ENCODE measurements at places on chromosomes 2 and 18.

- no peak for DNase-seq
Measured at GRCh38 chr18:56168049-56168781, 470.2 kb downstream of the TXNL1 start.

DNA sequence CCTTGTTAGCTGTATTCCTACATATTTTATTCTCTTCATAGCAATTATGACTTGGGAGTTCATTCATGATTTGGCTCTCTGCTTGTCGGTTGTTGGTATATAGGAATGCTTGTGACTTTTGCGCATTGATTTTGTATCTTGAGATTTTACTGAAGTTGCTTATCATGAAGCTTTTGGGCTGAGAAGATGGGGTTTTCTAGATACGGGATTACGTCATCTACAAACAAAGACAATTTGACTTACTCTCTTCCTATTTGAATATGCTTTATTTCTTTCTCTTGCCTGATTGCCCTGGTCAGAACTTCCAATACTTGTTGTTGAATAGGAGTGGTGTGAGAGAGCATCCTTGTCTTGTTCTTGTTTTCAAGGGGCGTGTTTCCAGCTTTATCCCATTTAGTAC is 569.8 kb upstream of the NRXN1 start:
- DNase-seq: no peak

DNA sequence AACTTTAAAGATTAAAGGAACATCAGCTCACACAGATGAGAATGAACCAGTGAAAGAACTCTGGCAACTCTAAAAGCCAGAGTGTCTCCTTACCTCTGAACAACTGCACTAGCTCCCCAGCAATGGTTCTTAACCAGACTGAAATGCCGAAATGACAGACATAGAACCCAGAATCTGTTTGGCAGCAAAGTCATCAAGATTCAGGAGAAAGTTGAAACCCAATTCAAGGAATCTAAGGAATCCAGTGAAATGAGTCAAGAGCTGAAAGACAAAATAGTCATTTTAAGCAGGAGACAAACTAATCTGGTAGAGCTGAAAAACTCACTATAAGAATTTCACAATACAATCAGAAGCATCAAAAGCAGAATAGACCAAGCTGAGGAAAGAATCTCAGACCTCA is 72.0 kb downstream of the STRADB start:
- no peak for DNase-seq

DNA sequence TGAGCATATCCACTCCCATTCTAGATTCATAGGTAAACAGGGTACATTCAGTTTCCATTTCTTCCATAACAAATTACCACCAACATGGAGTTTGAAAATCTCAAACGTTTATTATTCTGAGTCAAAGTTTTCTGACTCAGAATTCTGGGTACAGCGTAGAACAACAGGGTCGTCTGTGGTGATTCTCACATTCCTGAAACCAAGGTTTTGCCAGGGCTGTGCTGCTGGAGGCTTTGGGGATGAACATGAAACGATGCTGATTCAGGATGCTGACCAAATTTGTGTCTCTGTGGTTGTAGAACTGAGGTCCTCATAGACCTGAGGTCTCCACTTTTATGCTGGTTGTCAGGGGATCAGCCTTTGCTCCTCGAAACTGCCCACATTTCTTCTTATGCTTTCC is 255.7 kb downstream of the DSEL start:
- DNase-seq: no peak

DNA sequence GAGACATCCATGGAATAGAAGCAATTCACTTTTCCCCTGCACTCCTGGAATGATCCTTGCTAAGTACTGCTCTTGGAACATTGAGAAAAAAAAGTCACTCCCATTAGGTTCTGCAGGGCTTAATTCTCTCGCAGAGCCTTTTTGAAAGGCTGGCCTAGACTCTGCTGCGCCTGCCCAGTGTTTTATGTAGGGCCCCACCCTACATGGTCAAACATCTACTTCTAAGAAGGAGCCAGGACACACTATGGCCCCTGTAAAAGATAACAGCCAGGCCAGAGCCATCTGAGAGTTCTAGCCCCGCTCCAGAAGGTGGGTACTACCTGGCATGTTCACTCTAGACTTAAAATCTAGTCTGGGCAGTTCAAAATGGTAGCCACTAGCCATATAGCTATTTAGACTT is 30.6 kb upstream of the NPAS2 start:
- DNase-seq: no peak

DNA sequence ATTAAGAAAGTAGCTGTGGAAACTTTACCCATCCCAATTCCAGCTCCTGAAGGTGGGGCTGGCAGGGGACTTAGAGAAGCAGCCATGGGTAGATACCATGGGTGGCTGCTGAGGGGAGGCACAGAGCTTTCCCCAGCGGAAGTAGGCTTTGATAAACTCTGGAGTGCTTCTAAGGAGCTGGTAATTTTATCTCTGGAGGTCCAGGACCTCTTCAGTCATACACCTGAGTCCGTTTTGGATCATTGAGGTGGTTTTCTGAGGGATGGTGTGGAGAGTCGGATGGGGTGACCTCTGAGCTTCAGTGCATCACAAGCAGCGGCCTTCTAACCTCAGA is 36.7 kb upstream of the BMP10 start:
- DNase-seq: no peak

DNA sequence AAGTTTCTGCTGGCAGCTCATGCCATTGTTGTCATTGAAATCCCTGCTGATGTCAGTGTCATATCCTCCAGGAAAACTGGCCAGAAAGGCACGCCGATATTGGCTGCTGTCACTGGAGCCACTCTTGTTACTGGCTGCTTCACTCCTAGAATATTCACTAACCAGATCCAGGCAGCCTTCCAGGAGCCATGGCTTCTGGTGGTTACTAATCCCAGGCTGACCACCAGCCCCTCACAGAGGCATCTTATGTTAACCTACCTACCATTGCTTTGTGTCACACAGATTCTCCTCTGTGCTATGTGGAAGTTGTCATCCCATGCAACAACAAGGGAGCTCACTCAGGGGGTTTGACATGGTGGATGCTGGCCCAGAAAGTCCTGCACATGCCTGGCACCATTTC is 27.0 kb upstream of the MTX2 start:
- DNase-seq: no peak

- DNase-seq: no peak
Measured at GRCh38 chr2:182866095-182866460, 359 bp downstream of the FRZB start.

DNA sequence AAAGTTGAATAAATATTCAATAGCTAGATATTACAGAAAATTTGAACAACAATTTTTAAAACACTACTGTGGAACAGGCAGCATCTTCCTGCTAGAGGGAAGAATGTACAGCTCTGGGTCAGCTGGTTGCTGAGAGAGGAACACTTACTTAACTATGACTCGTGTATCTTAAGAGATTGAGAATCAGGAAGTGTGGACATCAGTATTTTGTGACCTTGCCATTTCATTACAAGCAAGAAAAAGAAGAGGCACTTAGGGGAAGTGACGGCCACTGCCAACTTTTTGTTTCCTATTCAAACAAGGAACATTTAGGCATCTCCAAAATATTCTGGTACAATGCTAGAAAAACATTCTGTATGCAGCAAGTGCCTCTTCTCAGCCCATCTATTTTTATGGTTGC is 45.9 kb downstream of the ITPRID2 start:
- no peak for DNase-seq

GRCh38 chr18:59049721-59050660 is 89.7 kb upstream of the SEC11C start:
- no peak for DNase-seq
